ENCODE measurements at places on chromosomes 12 and 14. TPM values are rescaled to one million over a fixed set of nuclear protein-coding genes. Genes with fewer than 3 reads are reported as not detected.

Gene REC8
- total RNA-seq = 64.6 TPM

Gene LRRC43
- 1.3 TPM for total RNA-seq

Gene EFS
- 15.8 TPM for total RNA-seq

Gene TBK1
- 11.8 TPM for total RNA-seq

Gene KLRC1
- total RNA-seq = not detected

Gene SDR39U1
- 18.8 TPM for total RNA-seq

Gene ANKRD13A
- total RNA-seq = 121 TPM

Gene IRAK3
- 9.4 TPM for total RNA-seq

Gene FBRSL1
- 12.1 TPM for total RNA-seq

Gene HAL
- total RNA-seq = under 0.01 TPM

Gene LRTM2
- total RNA-seq = not detected

All from bronchus fibroblast of lung (primary cell).